Stimulated activated CD8-positive, alpha-beta memory T cell treated with anti-CD3 and anti-CD28 coated beads, Interleukin-12 subunit alpha, Interleukin-12 subunit beta, amount 100 ng/mL, for 1 hour (primary cell): ENCODE measurements at places on chromosomes 2 and 18.

DNA sequence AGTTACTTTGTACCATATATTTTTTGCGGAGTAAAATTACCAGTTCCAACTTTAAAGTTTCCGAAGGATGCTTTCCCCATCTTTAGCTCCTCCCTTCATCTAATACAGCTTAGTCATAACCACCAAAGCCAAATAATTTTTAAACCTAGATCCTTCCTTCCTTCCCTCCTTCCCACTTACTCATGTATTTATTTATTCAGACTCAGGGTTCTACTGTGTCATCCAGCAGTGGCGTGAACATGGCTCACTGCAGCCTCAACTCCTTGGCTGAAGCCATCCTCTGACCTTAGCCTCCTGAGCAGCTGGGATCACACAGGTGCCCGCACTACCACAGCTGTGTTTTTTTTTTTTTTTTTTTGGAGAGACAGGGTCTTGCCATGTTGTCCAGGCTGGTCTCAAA lies 4.4 kb downstream of the LPIN2 start:
- no peak for DNase-seq

DNA sequence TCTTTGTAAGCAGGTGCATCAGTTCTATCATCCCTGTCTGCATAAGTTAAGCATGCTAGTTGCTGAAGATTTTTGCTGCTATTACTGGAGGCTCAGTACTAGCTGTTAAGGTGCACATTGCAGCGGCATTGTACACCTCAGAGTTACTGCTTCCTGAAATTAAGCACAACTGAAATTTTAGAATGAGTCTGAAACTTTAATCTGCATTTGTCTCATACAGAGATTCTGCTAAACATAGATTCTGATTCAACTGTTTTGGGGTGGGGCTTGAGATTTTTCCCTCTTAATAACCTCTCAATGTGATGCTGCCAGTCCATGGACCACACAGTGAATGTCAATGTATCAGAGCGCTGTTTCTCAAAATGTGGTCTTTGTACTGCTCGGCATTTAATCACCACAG lies 585.7 kb upstream of the GCFC2 start:
- DNase-seq, result no peak

DNA sequence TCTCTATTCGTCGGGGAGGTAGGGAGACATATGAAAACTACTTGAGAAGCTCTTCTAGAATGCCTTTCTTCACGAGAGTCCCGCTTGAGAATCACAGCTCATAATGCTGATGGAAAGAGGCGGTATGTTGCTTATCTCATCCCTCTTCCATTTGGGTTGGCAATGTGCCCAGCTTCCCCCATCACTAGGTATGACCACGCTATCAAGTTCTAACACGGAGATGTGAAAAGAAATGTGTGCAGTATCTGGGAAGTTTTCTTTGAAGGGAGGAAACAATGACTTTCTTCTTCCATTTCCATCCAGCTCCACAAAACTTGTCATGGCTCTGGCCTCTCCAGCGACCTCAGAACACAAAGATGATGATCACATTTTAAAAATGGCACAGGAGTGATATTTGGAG lies 742.4 kb downstream of the DCDC2C start:
- no peak for DNase-seq

DNA sequence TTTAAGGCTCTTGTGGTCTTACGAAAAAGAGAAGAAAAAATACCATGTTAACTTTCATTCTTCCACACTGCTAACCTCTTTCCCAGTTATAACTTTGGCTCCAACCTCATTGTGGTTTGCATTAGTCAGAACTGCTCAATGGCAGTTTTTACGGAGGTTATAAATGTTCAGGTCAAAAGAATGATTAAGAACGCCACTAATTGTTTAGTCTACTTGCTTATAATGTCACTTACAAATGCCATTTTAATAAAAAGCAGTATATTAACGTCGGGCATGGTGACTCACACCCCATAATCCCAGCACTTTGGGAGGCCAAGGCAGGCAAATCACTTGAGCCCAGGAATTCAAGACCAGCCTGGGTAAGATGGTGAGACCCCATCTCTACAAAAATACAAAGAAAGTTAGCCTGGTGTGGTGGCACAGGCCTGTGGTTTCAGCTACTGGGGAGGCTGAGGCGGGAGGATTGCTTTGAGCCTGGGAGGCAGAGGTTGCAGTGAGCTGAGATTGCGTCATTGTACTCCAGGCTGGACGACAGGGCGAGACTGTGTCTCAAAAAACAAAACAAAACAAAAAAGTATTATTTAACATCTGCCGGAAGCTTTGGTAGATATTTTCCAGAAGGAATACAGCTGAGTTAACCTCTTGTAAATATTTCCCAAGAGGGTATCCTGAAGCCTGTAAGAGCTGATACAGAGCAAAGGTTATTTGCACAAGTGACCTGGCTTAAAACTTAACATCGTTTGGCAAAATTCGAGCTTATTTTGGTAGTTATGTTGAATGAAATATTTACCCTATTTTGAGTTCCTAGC lies 5.1 kb downstream of the AGPS start:
- no peak for DNase-seq

- no peak for DNase-seq
Measured at GRCh38 chr2:164617466-164617865, 3.8 kb downstream of the GRB14 start.

DNA sequence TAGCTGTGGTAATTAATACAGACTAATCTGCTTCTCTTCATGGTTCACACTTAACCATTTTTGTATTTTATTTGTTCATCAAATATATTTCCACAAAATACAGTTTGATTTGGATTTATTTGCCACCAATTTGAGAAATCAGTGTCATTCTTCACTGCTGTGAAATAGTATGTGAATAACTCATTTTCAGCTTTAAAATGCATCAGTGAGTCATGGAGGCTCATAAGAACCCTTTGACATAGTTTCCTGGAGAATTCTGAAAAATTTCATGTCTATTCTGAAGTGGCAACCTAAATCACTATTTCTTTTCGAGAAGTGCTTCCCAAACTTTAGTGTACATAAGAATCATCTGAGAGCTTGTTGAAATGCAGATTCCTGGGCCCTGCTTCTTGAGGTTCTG lies 1026.7 kb upstream of the ACVR2A start:
- no peak for DNase-seq

DNA sequence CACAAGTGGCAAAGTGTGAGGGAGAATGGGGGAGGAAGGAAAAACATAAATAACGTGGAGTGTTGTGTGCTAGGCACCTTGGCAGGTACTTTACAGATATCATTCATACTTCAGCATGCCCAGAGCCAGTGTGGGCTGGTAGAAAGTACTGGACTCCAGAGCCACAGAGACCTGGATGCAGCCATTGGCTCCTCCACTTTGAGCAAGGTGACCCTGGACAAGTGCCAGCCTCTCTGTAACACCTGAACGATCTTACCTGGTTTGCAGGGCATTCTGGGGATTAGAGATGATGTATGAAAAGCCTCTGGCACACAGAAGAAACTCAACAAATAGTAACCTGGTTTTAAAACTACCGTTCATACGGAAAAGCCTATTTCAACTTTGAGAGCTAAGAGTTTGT lies 6.3 kb downstream of the LOXHD1 start:
- no peak for DNase-seq

- no peak for DNase-seq
Measured at GRCh38 chr2:95024371-95024770, 1.1 kb upstream of the MAL start.

GRCh38 chr2:131040661-131041401 lies 52.4 kb downstream of the FAM168B start:
- DNase-seq, result no peak

- no peak for DNase-seq
Measured at GRCh38 chr2:114661971-114662939, 219.8 kb downstream of the DPP10 start.

- no peak for DNase-seq
Measured at GRCh38 chr18:65415098-65415497, 335.7 kb upstream of the CDH7 start.

GRCh38 chr2:222514901-222515300 lies 90.6 kb downstream of the SGPP2 start:
- no peak for DNase-seq

GRCh38 chr2:170829036-170829435 lies 12.3 kb downstream of the GAD1 start:
- no peak for DNase-seq

DNA sequence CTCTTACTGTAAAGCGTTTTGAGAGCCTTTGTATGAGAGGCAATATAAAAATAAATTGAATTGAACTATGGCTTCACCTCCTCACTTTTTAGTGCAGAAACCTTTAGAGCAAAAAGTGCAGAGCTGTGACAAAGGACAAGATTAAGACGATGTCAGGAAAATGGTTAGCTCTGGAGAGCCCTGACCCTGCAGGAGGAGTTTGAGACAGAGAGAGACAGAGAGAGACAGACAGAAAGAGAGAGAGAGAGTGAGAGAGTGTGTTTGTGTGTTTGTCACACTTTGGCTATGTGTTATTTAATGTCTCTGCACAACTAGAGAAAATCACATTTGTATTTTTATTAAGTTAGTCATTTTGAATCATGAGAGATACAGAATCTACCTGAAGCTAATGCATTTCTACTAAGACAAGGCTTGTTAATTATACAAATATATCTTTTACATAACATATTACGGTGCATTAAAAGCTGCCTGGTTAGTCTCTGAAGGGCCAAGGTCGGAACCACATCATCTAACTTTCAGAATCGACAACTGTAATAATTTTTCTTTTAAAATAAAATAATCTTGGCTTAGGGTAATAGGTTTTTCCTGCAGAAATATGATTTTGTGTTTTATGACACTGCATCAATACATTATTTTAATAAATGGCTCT lies 423.5 kb upstream of the ZEB2 start:
- DNase-seq, result no peak
